ENCODE measurements at places on chromosomes 1 and 21.

DNA sequence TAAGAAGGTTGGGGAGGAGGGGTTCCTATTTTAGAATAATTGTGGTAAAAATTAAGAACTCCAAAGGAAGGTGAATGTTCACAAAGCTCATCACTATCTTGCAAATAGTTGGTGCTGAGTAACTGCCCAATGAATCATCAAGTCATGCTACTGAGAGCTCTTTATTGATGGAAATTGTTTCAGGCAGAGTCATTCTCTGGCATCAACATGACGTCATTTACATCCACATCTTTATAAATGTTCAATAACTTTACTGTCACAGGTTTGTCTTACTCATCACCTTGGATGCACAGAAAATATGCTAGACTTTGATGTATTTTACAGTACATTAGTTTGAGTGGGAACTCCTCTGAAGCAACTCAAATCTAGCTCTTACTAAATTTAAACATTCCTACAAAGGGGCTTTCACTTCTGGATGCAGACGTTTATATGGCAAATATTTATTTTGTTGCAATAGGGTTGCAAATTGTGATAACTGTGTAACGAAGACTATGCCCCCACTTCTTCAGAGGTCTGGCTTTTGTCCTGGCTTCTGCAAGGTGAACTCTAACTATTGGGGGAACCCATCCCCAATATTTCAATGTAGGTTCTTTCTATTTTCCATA, 273.7 kb upstream of the AJAP1 start:
- no peak for DNase-seq

- DNase-seq: no peak
These were observed 2.4 kb downstream of the S100A5 start for GRCh38 chr1:153538315-153538821.

GRCh38 chr1:59151387-59151761, 145.5 kb upstream of the FGGY start:
- DNase-seq: no peak

- no peak for DNase-seq
These were observed 801 bp downstream of the RPS6KC1 start for GRCh38 chr1:213051881-213052202.

GRCh38 chr1:19450811-19451515, 34.4 kb downstream of the CAPZB start:
- DNase-seq: peak; percentile 24

DNA sequence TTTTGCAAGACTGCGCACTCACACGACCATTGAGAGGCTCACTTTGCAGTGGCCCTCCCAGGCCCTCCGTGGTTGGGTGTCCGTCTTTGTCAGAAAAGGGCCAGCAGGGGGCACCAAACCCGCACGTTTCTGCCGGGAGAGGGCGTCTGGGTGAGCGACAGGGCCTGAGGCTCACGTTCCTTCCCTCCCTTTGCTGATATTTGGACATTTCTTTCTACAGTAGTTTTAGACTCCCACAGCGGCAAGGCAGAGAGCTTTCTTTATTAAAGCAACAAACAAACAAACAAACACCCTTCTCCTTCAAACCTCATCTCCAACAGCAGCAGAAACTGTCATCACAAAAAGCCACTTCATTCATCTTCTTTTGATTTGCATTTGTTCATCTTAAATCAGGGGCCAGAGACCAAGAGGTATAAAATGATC, 79.2 kb upstream of the WDR26 start:
- DNase-seq: peak; percentile 57

- DNase-seq: no peak
These were observed 17.3 kb downstream of the C1orf21 start for GRCh38 chr1:184403961-184404726.

- no peak for DNase-seq
These were observed 55.2 kb downstream of the MTR start for GRCh38 chr1:236850077-236850979.

GRCh38 chr1:201731592-201731991, 97.4 kb upstream of the IPO9 start:
- no peak for DNase-seq

DNA sequence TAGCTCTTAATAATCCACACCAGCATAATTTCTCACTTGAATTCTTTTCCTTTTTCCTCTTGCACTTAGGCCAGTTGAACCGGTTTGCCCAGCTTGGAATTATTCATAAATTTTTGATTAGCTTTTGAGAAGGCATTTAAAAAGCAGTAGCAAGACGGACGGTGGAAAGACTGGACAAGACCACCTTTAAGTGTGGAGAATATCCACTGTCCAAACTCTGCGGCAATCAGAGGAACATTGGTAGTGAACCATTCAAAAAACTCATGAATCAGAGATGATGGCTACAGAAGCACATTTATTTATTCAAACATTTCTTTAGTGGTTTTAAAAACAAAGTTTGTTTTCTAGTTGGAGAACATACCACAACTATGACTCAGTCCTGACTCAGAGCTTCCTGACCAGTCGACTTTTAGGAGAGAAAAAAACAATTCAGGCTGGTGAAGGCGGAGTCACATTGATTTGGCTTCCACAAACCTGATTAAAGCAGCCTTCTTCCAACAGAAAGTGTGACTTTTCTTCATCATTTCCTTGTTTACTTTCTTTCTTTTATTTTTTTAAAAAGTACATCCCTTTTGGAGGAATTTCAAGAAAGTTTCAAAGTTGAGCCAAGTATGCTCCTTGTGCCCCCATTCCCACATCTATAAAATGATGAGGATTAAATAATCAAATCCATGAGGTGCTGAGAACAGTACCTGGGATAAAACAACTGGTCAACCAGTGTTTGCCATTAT, 128.8 kb downstream of the ADSS2 start:
- DNase-seq: no peak

- DNase-seq: no peak
These were observed 65.8 kb downstream of the FHAD1 start for GRCh38 chr1:15312626-15313411.

GRCh38 chr1:198892065-198892464, 253.2 kb downstream of the PTPRC start:
- no peak for DNase-seq

DNA sequence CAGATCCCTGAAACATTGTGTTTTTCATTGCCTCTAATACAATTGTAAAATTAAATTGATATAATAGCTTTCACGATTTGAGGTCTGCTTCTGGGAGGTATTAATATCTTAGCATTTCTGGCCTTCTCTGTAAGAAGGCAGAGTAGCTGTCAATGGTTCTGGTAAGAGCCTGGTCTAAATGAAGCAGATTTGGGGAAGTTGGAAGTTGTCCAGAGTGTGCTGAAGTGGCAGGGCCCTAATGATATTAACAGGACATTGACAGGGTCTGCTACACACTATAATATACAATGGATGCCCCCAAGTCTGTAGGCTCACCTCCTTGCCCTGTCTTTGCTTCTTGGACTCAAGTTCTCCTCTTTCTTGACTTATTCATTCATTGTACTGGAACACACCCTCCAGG, 99.5 kb downstream of the C4BPA start:
- no peak for DNase-seq

- DNase-seq: no peak
These were observed 71.6 kb downstream of the SH3BGR start for GRCh38 chr21:39523399-39523798.

GRCh38 chr21:29366532-29366931, 67.8 kb downstream of the BACH1 start:
- DNase-seq: no peak

DNA sequence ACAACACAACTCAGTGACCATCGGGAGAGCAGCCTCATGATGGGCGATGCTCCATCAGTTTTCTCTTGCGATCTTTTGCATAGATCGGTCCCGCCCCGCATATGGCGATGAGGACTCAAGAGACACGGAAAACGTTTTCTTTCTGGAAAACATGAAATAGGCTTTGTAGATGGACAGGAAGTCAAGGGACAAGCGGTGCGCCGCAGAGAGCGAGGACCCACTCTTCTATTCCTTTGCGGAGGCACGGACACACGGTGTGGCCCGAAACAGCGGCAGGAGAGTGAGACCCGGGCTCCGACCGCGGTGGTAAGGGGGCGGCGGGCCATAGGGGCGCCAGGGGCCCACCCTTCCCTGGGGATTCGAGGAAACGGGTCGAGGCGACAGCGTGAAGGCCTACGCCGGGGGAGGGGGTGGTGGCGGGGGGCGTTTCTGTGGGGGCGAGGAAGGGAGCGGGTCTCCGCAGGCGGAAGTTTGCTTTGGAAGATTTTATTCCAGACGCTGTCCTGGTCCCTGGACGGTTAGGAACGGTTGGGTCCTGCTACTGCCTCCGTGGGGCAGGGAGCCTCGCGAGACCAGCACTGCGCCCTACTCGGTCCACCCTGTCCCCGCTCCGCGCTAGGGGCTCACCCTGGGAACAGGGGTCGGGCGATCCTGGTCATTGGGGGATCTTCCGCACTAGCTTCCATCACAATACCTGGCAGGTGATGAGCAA, 796 bp upstream of the TDRKH start:
- no peak for DNase-seq

- no peak for DNase-seq
These were observed 29.6 kb upstream of the WASF2 start for GRCh38 chr1:27519331-27520258.

- no peak for DNase-seq
These were observed 167.2 kb upstream of the ATP1B1 start for GRCh38 chr1:168939110-168939946.

DNA sequence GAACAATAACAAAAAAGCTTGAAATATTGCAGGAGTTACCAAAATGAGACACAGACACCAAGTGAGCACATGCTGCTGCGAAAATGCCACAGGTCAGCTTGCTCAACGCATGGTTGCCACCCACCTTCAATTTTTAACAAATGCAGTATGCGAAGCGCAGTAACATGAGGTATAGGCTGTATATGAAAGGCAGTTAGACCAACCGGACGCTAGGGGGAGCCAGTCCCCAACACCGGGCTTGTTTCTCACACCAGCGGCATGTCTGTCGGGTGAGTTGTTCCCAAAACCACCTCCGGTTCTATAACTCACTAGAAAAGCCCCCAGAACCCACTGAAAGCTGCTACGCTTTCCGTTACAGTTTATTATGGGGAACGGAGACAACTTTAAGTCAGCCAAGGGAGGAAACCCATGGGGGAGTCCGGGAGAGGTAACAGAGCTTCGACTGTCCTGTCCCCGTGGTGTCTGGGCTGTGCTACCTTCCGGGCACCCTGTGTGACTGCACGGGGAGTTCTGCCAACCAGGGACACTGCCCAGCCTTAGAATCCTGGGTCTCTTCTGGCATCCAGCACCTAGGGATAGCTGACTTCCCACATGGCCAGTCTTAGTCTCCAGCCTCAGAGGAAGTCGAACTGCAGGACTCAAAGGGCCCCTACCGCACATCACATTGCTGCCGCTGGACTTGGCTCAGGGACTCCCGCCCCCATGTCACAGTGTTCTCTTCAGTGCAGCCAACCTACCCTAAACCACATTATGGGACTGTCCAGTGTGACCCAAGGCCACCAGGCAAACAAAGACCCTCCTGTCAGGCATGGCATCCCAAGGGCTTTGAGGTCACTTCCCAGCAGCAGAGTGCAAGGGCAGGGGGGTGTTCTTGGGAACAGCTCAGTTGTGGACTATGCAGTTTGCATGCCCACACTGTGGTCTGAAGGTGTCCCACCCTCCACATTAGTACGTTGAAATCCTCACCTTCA, 14.0 kb downstream of the RNF187 start:
- DNase-seq: peak; percentile 83

DNA sequence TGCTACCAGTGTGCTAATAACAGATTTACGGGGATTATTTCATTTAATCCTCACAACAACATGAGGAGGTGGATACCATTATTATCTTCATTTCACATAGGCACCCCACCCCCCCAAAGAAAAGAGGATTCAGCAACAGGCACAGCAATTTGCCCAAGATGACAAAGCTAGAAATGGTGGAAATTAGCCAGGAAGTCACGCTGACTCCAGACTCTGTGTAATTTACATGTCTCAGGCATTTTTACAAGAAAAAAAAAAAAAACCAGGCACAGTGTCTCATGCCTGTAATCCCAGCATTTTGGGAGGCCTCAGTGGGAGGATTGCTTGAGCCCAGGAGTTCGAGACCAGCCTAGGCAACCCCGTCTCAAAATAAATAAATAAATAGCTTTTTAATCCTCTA, 37.5 kb upstream of the PRDM2 start:
- no peak for DNase-seq

DNA sequence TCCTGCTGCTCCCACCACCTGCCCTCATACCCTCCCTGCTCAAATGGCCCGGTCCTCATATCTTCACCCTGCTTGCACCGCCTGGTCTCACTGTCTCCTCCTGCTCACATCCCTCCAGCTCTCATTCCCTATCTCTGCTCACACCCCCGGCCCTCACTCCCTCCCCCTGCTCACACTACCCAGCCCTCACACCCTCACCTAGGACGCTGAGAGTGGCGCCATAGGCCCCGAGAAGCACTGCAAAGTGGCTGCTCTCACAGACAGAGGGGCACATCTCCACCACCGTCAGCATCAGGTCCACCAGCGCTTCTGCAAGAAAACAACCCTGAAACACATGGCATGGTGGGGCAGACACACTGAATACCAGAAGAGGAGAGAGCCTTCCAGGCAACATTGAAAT, 38.6 kb downstream of the MRAP start:
- no peak for DNase-seq

DNA sequence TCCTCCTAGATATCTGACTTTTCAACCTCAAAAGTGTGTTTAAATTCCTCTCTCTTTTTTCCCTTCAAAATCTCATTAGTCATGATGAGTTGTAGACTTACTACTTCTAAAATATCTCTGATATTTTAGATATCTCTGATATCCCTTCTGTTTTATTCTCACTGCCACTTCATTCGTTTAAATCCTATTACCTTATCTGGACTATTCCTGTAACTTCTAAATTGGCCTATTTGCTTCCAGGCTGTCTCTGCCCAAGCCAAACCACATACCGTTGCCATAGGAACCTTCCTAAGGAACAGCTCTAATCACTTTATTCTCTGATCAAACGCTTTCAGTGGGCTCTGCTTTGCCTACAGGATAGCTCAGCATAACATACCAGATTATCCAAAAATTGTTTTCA, 333.1 kb upstream of the CHRM3 start:
- DNase-seq: no peak

DNA sequence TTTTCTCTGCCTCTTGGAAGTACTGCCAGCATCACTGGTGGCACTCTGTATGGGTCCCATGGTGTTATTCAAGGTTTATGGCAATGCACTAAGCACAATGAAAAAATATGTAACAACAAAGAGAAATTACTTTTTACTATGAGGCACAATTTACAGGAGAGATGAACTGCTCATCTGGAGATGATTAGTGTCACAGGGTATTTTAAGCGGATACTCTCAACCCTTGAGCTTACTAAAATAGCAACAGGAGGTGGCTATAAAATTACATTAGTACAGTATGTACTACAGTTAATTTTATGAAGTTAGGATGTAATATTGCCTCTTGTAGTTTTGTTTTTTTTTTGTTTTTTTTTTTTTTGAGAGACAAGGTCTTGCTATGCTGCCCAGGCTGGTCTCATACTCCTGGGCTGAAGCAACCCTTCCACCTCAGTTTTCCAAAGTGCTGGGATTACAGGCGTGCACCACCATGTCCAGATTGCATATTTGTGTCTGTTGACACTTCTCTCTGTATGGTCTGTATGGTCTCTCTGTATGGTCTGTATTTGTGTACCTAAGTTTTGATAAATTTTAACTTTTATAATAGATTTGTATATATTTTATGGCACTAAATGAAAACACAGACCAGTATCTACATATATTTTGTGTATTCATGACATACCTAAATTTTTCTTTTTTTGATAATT, 175.6 kb upstream of the HP1BP3 start:
- DNase-seq: no peak
